ENCODE measurements at places on chromosomes 7 and 10.

- no peak for DNase-seq
Measured at GRCh38 chr7:112882022-112882421, 91.8 kb upstream of the TMEM168 start.

DNA sequence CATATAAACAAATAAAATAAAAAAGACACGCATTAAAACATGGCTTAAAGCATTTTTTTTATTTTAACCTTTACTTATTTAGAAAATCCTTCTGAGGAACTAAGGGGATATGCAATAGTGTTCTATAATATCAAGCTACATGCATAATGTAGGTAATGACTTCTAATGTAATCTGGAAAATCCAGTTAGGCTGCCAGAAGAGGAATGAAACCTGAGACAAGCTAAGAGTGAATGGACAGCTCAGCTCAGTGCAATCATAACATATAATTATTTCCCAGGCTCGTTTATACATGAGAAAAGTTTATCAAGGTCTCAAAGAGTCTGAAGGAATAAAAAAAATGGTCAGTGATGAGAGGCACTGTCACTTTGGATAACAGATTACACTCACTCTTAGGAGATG, 649.0 kb upstream of the PCDH15 start:
- no peak for DNase-seq

DNA sequence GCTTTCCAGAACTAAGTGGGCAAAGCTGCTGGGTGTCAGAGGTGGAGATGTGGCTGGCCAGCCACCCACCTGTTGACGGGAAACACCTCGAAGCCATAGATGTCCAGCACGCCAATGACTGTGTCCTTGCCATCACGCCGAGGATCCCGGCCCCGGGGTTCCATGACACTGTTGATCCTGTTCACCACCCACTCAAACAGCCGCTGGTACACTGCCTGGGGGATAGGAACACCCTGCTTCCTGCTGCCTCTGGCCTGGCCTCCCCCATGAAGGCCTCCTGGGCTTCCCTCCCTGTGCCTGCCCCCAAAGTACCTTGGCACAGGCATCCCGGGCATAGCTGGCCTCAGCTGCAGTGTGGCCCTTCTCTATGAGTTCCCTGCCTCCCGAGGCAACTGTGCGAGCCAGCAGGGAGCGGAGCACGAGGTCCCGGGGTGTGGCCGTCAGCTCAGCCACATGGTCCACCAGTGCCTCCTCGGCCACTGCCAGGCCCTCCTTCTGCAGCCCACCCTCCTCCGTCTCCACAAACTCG, 8.2 kb downstream of the MYO1G start:
- DNase-seq = no peak

DNA sequence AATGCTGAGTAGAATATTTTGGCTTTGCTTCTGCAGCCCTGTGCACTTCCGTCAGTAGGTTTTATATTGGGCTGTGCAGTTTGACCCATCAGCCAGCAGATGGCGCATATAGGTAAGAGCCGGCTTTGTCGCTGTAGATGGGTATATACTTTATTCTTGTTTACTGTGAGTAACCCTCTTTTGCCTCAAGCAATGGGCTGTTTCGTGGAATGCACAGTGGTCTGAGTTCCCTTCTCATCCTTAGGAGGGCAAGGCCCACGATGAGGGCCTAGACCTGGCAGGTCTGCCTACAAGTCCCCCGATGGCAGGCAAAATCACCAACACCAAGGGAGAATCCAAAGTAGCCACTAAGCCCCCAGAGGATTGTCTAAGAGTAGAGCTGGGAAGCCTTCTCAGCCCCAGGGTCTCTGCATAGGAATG, 1002.9 kb upstream of the KCND2 start:
- peak; percentile 73 for DNase-seq

GRCh38 chr7:151981223-151981622, 25.0 kb downstream of the GALNTL5 start:
- no peak for DNase-seq

GRCh38 chr7:347644-348479, 57.9 kb downstream of the FOXL3 start:
- DNase-seq = no peak

All from NCI-H1436 (cell line).